Thymus (tissue), 14 donors: ENCODE measurements at places on chromosomes 6 and 20.

DNA sequence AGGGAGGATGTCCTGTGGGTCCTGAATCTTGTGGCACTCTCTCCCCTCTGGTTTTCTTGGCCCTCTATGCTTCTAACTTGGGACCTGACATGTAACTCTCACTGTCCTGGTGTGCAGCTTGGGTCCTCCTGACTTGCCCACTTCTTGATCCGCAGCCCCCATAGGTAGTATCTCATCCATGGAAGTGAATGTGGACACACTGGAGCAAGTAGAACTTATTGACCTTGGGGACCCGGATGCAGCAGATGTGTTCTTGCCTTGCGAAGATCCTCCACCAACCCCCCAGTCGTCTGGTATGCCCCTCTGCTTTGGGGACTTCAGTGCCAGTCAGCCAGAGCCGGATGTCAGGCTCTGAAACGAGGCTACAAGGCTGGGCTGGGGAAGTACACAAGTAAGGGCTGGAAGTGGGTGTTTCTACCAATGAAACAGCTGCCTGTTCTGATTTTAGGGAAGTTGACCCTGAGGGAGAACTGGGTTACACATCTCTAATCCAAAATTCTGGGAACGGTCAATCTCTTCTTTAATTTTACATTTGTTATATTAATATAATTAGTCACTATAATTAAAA is 641 bp downstream of the DBNDD2 start:
- DNase-seq, result no peak

- DNase-seq, result no peak
These were observed 589.1 kb downstream of the EYS start for GRCh38 chr6:65117817-65118409.

- no peak for DNase-seq
These were observed 162.0 kb upstream of the LAMA2 start for GRCh38 chr6:128720891-128721290.

- no peak for DNase-seq
These were observed 23.8 kb downstream of the KCNK15 start for GRCh38 chr20:44769481-44769863.

DNA sequence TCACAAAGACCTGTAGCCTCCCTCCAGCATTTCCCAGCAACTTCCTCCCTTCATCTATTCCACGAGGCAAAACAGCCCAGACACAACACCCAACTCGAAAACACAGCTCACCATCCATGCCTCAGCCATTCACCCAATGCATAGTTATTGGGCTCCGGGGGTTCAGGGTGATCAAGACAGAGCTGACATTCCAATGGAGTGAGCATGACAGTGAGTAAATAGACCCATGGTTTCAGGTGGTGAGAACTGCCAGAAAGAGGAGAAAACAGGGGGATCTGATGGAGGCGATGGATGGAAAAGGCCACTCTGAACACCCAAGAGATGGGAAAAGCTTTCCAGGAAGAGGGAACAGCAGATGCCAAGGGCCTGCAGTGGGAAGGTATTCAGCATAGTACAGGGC is 5.9 kb downstream of the CASS4 start:
- DNase-seq, result no peak

DNA sequence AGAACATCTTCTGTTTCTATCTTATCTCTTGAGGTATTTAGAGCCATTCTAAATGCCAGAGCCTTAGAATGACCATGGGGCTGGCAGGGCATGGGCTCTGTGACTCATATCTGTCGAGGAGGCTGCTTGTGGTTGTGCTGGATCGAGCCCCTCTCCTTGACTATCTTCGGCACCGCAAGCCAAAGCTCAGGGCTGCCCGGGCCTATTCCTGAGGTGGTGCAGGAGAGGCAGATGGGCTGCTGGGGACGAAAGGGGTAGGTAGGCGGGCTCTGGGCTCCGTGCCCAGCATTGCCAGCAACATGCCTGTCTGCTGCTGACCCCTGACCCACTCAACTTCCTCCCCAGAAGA is 89.9 kb downstream of the NOL4L start:
- DNase-seq, result no peak

DNA sequence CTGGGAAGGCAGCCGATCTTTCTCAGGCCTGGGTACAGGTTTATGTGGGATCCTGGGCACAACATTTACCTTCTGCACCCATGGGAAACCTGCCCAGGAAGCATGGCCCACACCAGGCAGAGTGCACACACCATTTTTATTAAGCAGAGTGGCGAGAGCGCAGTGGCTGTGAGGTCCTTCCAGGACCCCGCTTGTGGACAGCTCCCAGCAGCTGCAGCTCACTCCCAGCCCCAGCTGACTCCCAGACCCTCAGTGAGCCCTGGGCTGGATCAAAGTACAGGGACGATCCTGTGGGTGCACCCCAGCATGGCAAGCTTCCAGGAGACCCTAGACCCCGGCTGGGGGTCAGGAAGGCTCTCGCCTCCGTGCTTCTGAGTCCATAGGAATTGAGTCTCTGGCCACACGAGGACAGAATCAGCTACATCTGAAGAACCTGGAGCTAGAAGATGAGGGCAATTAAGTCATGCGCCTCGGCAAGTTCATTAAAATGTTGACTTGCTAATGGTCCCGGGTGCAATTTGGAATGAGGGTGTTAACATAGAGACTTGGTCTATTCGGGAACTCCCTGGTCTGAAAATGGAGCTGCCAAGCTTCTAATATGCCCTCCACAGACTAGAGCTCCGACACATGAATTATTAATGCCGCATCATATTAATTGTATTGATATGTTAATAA is 65.4 kb upstream of the SLCO4A1 start:
- DNase-seq, result no peak

- no peak for DNase-seq
These were observed 39.0 kb upstream of the SUPT3H start for GRCh38 chr6:45416700-45417099.
